PC-9 (cell line): ENCODE measurements at places on chromosomes 13 and 19.

DNA sequence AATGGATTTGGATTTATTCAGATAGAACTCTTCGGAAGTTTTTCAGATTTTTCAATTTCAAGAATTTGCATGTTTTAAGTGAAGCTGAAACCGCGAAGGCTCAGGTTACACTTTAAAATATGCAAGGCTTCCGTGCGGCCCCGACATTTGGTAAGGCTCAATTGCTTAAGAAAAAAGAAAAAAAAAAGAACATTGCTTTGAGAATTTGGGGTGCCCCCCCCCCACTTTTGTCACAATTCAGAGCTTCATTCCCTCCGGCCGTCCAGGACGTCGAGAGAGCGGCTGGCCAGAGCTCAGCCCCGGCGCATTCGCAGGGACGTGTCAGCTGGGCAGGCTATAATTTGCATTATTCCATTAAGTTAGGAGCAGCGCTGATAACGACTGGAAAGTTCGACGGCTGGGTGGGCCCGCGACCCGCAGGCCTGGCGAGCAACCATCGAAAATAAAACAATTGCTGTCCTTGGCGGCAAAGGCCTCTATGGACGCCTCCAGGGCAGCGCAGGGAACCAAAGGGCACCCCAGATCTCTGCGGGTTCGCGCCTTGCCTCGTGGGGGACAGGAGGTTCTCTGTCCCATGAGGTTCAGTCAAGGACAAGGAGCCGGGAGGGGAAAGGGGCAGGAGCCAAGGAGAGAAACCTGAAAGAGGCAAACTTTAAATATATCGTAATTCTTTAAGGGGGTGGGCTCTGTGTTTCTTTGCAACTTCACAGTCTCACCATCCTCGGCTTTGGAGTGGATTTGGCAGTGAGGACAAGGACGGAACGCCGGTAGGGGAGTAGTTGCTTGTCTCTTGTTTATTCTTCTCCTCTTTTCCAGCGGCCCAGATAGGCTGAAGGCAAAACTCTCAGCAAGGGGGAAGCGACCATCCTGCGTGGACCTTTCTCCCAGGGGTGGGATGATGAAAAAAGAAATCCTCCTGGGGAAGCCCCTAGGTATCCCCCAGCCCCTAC is 7.0 kb downstream of the SOX21 start:
- H3K4me3 ChIP-seq = no peak overlapping the region
- H3K27me3 ChIP-seq = peaks cover 84% of the 10 kb centered on the region
- H3K36me3 ChIP-seq = no peaks in the 10 kb centered on the region
- no peak for DNase-seq
- H3K4me1 ChIP-seq = no peaks in the 10 kb centered on the region
- no peak overlapping the region for H3K27ac ChIP-seq

- H3K27me3 ChIP-seq = peaks cover 6% of the 10 kb centered on the region; the same call in 1 of the 2 replicates
- H3K4me3 ChIP-seq = no peak overlapping the region
- no peak for DNase-seq
- H3K4me1 ChIP-seq = no peaks in the 10 kb centered on the region
- H3K36me3 ChIP-seq = no peaks in the 10 kb centered on the region
Measured at GRCh38 chr19:56764196-56764695, 76.3 kb downstream of the PEG3 start.

GRCh38 chr13:35531526-35531925 is 55.0 kb upstream of the MAB21L1 start:
- no peak overlapping the region for H3K27ac ChIP-seq
- H3K27me3 ChIP-seq = no peaks in the 10 kb centered on the region
- H3K36me3 ChIP-seq = no peaks in the 10 kb centered on the region
- H3K4me3 ChIP-seq = no peak overlapping the region

DNA sequence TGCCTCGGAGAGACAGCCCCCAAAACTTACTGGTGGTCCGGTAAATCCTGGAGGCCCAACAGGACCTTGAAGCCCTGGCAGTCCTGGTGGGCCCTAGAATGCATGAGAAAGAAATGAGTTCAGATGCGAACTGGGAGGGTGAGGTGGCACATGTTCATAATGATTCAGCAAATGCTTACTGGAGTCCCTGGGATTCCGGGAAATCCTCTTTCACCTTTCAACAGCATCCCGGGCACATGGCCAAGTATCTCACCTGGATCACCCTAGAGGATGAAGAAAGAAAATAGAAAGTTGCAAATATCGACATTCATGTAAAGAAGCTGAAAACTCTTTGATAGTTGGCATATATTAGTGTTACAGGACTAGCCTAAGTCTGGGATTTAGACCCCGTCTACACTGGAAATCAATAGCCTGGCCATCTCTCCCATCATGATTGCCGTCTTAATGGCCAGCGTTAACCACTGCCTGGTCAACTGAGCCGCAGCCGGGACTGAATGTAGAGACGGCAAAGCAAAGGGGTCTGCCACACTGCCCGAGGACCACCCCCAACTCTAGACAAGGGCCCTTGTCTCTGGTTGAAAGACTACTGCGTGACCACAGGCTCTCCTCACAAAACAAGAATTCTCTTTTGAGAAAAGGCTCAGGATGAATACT is 96.9 kb downstream of the COL4A1 start:
- no peak overlapping the region for H3K4me3 ChIP-seq
- H3K27me3 ChIP-seq = no peaks in the 10 kb centered on the region
- no peaks in the 10 kb centered on the region for H3K36me3 ChIP-seq
- H3K4me1 ChIP-seq = peaks cover 18% of the 10 kb centered on the region

- H3K36me3 ChIP-seq = no peaks in the 10 kb centered on the region
- DNase-seq = no peak
- H3K4me3 ChIP-seq = no peak overlapping the region
Measured at GRCh38 chr13:87678372-87678752, 7.2 kb downstream of the SLITRK5 start.

DNA sequence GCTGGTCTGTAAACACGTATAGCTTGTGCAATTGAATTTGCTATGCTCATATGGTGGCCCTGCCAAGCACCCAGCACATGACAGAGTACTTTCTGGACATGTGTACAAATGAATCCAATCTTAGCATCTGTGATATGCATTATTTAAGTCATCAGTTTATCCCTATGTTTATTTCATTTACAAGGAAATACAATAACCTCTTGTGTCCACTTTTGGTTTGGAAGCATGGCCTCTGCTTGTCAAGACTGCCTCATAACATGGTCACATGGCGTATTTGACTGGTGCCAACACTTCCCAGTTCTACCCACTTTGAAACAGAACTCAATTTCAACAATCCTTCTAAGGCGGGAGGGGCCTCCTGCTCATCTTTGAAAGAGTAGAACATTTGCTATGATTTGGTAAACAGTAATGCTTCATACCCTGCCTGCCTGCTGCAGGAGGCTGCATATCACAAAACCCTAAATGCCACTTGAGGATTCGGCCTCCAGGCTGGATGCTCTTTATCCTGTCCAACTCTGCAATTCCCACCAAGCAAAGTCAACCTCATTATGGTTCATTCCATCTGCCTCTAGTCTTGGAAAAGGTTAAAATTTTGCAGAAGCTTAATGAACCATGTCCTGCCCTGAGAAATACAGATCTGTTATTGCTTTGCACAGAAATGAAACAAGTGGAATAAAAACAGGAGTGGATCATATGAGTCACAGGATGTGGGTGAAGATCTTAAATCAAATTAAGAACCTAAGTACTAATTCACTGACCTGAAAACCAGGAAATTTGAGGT is 151.3 kb downstream of the CYSLTR2 start:
- H3K27me3 ChIP-seq = 0 out of 2 replicates have a peak, but pooled peaks cover 3% of the 10 kb centered on the region
- no peak for DNase-seq
- H3K4me3 ChIP-seq = no peak overlapping the region
- H3K36me3 ChIP-seq = no peaks in the 10 kb centered on the region

DNA sequence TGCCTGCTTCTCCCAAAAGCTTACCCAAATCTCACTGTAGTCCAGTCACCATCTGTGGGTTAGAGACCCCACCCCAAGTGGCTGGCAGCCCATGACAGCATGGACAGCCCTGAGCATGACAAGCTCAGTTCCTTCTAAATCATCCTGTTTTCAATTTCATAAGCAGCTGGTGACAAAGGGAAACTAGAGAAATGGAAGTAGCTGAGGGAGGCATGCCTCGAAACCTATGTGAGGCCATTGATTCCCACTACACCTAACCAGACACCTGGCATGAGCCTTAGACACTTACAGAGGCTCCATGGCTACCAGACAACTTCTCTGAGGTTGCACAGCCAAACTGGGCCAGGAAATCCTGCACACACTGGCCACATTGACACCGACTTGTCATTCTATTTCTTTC is 56.2 kb downstream of the ABCC4 start:
- peaks cover 29% of the 10 kb centered on the region for H3K4me1 ChIP-seq
- H3K27ac ChIP-seq = no peak overlapping the region
- DNase-seq = no peak
- H3K4me3 ChIP-seq = no peak overlapping the region

- no peaks in the 10 kb centered on the region for H3K27me3 ChIP-seq
- H3K4me3 ChIP-seq = no peak overlapping the region
- no peaks in the 10 kb centered on the region for H3K4me1 ChIP-seq
- H3K27ac ChIP-seq = no peak overlapping the region
Measured at GRCh38 chr19:35279985-35280821, 2.1 kb upstream of the HAMP start.

- no peaks in the 10 kb centered on the region for H3K36me3 ChIP-seq
- DNase-seq = peak; percentile 38
- peaks cover 15% of the 10 kb centered on the region for H3K4me1 ChIP-seq
- peak overlapping the region; percentile 57 for H3K27ac ChIP-seq
Measured at GRCh38 chr13:32984857-32985626, 31.2 kb upstream of the KL start.
